ENCODE measurements at places on chromosomes 7 and 10.

- no peak for DNase-seq
Measured at GRCh38 chr10:95264227-95265051, 26.4 kb downstream of the PDLIM1 start.

GRCh38 chr7:104964626-104965236 lies 49.3 kb upstream of the KMT2E start:
- no peak for DNase-seq

DNA sequence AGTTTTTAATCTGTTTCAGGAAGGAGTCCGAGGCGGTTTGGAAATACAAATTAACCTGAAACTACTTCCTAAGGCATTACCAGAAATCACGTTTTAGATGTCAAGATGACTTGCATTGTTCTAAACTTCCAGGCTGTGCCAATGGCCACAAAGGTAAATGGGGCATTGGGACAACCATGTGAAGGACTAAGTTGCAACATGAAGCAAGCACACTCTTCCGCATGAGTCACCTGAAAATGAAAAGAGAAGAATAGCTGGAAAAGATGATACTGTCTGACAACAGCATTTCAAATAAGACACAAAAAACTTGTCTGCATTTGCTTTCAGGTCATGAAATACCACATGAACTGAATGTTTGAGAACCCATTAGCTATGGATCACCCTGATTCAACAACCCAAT lies 262.1 kb downstream of the AHR start:
- no peak for DNase-seq

- DNase-seq = no peak
Measured at GRCh38 chr10:103713676-103714075, 141.7 kb downstream of the SH3PXD2A start.

GRCh38 chr7:68155676-68156075 lies 1159.0 kb downstream of the TYW1 start:
- DNase-seq = no peak

DNA sequence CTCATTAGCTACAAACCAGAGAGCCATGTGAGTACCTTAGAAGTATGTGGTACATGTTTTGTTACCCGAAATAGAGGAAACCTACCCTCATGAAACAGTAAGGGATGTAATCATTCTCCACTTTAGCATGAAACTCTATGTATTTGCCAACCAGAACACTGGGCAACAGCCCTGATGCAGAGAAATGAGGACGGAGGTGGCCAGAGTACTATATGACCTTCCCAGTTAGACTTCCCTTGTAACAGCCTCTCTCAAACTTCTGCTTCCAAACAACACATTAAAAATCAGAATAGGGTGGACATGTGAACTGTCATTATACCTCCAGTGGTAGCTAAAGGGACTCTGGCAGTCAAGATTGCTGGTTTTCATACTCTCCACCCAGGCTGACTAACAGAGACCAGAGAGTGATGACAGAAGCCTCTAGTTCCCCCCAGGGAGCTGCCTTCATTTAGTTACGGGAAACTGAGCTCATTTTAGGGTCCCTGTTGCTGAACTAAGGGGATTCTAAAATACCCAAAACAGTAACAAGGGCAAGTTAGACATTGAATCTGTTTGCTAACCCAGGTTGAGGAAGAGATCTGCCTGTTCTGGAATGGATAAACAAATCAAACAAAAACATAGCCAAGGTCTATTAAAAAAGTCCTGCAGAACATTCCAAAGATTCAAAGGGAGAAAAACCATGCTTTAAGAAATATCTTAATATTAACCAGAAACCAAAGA lies 83.1 kb downstream of the VPS41 start:
- no peak for DNase-seq

All from NCI-H1092 (cell line).